SW 1271 (cell line): ENCODE measurements at places on chromosomes 5 and 9.

DNA sequence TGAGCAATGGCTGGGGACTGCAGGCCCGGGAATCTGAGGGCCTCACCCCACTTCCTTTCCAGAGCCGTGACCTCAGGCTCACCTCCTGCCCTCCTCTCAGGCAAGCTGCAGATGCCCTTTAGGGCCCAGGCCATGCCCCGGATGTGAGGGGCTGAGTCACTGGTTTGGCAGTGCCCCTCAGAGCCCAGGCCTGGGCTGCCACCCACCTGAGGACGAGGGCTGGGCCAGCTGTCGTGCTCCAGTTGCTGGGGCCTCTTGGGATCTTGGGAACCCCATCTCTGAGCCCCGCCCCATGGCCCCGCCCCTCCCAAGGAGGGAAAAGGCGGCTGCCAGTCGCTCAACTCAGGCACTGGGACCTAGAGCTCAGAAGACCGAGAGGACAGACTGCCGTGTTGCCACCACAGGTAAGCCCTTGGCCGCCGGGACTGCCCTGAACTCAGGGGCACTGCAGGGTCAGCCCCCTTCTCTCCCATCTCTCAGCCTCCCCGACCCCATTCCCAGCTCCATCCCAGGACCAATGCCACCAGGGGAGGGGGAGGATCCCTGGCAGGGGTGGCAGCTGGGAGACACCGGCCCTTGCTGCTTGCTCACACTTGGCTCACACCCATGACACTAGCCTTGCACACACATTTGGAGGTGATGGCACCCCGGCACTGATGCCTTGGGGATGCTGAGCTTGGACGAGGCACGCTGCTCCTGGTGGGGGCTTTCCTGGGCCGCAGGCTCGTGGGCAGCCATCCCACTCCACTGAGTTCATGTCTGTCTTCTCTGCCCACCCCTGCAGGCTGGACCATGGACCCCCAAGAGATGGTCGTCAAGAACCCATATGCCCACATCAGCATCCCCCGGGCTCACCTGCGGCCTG, at the start of gene CYSRT1:
Gene CYSRT1 (plus strand): TSS at position 345 of the 865 bp plus-strand sequence. CDS start 448 bp downstream, at position 793.
- no peak for DNase-seq

DNA sequence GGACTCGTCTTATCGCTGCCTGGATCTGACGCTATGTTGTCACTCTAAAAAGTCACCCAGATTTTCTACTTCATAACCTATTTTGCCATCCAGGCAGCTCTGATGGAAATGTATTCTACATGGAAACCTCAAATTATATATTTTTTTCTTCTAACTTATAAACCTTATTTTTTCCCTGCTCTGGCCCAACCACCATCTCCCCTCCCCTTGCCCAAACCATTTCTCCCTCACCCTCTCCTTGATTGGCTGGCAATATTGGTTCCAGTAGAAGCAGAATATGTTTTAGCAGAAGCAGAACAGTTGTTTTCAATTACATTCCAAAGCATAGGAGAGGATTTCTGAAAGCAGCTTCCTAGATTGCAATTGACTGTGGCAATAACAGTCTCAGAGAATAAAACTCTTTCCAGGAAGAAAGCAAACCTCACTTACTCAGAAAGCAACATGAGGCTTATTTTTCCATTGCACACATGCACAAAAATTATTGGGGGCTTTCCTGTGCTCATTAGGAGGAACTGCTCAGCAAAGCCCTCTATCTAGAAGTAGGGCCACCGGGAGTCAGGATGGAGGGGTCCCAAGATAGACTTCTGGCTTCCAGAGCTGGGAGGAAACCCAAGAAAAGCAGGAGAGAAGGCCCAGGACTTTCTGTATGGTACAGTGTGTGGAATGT, 191.8 kb downstream of the ESM1 start:
- DNase-seq: no peak

GRCh38 chr9:21852754-21853153, 50.3 kb downstream of the MTAP start:
- DNase-seq: no peak

DNA sequence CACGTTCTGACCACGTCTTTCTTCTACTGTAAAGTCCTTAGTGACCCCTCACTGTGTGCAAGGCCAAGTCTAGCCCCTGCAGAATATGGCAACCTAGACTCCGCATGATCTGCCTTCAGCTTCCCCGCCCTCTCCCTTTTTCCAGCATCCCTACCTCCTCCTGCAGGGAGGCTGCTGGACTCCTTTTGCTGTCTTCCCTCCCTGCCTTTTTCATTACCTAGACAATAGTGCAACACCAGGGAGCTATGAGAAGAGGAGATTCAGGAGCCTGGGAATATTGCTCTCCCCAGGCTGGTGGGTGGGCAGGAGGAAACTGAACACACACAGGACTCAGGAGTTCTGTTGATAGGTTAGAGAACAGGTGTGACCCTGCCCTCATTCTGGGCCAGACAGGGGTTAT, 33.1 kb upstream of the LARP1 start:
- no peak for DNase-seq

- no peak for DNase-seq
Observed at GRCh38 chr5:122849771-122850170, 4.4 kb downstream of the SNX24 start.
